ENCODE measurements at places on chromosomes 4 and X. TPM values are rescaled to one million over a fixed set of nuclear protein-coding genes. Genes with fewer than 3 reads are reported as not detected.

Gene BRS3
- not detected for total RNA-seq

DNA sequence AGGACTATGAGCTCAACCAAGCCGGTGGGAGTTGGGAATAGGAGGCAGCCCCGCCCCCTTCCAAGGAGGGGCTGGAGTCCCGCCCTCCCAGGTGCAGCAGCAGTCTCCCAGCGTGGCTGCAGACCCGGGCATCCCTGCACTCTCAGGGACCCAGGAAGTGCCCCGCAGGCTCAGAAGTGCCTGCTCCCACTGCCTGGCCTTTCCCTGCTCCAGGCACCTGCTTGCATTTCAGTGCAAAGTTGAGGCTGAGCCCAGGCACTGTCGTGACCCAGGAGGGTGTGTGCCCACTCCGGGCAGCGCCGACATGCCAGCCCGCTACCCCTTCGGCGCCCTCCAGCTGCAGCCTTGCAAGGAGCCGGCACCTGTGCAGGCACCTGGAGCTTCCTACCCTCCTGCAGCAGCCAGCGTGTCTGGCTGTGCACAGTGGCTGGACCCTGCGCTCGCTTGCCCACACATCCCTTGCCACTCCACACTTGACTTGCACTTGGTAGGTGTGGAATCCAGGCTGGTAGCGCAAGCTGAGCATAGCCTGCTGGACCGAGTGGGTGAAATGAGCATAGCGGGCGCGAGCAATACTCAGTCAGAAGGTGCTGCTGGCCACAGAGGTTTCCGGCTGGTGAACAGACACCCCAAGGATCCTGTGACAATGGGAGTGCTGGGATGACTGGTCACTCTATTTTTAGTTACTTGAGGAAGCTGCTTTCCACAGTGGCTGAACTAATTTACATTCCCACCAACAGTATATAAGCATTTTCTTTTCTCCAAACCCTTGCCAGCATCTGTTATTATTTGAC lies 236.3 kb downstream of the PCDH10 start:
- DNase-seq: peak; percentile 66

DNA sequence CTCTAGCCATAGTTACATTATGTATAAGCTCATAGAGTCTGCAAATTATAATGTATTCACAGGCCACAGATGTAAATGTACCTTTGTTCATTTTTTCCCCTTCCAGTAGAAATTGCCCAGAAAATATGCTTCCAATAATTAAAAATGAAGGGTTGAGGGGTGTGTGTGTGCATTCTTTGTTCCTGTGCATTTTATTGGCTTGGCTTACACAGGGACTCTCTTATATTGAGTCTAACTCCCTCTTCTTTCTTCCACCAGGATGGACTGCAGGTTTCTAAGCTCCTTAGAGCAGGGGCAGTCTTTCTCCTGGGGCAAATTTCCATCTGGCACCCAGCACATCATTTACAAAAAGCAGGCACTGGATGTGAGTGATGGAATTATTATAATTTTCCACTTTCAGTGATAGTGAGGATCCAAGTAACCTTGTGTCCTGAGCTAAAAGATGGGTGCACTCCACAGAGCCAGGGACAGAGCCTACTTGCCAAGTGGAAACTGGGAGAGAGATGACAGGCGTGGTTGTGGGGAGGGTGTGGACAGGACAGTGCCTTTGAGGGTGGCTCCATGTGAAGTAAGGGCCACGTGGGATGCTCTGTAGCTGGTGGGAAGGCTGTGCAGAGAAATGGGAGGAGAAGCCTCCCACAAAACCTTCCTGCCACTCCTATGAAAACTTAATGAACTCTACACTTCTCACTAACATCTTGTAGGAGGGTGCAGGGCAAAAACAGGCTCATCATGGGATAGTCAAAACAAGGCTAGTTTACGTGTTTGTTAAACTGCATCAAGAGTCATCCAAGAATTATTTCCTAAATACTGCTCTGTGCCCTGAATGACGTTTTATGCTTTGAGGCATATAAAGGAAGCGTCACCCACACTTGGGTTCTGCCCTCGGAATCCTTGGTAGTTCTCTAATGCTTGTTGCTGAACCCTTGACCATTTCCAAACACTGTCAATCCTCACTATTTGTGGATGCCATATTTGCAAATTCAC lies 16.0 kb downstream of the IGFBP7 start:
- DNase-seq: no peak

GRCh38 chr4:138209094-138209493 lies 33.1 kb downstream of the SLC7A11 start:
- DNase-seq: no peak

DNA sequence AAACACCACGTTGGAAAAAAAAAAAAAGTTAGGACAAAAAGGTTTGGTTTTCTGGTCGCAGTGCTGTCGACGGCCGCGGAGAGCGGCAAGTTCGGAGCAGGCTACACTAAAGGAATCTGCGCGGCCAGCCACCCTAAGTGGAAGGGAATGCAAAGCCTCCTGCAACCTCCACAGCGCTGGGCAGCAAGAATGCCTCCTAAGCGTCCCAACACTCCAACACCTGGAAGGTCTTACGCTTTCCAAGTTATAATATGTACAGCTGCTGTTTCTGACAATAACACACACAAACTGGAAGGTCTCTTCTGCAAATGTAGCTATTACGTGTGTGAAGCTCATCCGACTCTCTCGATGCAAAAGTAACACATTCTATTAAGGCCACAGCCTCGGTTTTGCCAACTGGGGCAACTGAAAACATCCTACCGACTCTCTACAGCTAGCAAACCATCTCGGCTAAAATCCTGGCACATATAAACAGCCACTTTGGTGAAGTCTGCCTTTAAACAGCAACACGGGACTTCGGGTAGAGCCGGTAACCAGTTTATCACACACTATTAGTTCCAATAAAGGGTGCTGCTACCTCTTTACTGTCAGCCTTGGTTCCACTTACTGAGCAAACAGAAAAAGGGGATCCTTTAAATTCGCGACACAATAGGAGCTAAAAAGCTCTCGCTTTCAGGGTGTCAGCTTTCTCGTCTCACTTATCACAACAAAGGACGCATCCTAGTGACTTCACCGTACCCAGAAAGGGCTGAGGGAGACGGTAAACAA lies 895 bp downstream of the SMIM14 start:
- DNase-seq: peak; percentile 88

Gene CDKN2AIP
- 10.8 TPM for total RNA-seq

Gene OPN1MW2
- not detected for total RNA-seq

DNA sequence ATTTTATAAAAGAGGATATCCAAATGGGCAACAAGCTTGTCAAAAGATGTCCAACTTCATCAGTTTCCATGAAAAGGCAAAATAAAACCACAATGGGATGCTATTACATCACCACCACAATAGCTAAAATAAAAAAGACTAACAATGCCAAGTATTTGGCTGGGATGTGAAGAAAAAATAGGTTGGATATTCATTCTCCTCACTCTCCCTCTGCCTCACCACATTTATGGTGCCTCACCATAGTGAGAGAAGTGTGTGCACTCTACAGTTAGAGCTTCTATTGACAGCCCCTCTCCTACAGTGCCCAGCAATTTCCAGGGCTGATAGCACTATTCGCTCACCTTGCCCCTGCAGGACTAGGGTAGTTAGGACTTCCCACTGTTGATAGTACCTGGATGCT lies 25.5 kb downstream of the VEGFC start:
- no peak for DNase-seq

- DNase-seq: no peak
Observed at GRCh38 chr4:146638333-146638785, 334 bp upstream of the POU4F2 start.

Measured in posterior vena cava (tissue), 2 donors.